Spinal cord (tissue), 10 donors: ENCODE measurements at places on chromosomes 3 and 15. TPM values are rescaled to one million over a fixed set of nuclear protein-coding genes. Genes with fewer than 3 reads are reported as not detected.

HAPLN3 gene
- total RNA-seq = 20.3 TPM

LMAN1L gene
- not detected for total RNA-seq

DALRD3 gene
- 51.3 TPM for total RNA-seq

ACAN gene
- total RNA-seq = 16.3 TPM

CILP gene
- total RNA-seq = 0.89 TPM

PEX11A gene
- 22.9 TPM for total RNA-seq

IL17RB gene
- 12.1 TPM for total RNA-seq

CLDN18 gene
- not detected for total RNA-seq

ZDHHC19 gene
- 0.77 TPM for total RNA-seq

SKOR1 gene
- total RNA-seq = 3.0 TPM

KBTBD13 gene
- 0.06 TPM for total RNA-seq

TNFSF10 gene
- total RNA-seq = 19.1 TPM

MOBP gene
- total RNA-seq = 433 TPM

SCN11A gene
- total RNA-seq = 1.0 TPM

IGSF11 gene
- 41.7 TPM for total RNA-seq

MAN2C1 gene
- total RNA-seq = 150 TPM

TGM5 gene
- 0.10 TPM for total RNA-seq

SCN5A gene
- 2.4 TPM for total RNA-seq

TNFAIP8L3 gene
- total RNA-seq = 3.8 TPM

CHRFAM7A gene
- total RNA-seq = 3.2 TPM

UQCRC1 gene
- 186 TPM for total RNA-seq

CEP152 gene
- total RNA-seq = 6.6 TPM

GOLGA6L10 gene
- total RNA-seq = 2.3 TPM

ANKUB1 gene
- total RNA-seq = 3.3 TPM

ERC2 gene
- 24.0 TPM for total RNA-seq

SERPINI2 gene
- 5.7 TPM for total RNA-seq

GPX1 gene
- 71.2 TPM for total RNA-seq
